ENCODE measurements at places on chromosomes 1 and 21. TPM values are rescaled to one million over a fixed set of nuclear protein-coding genes. Genes with fewer than 3 reads are reported as not detected.

The LCE2A gene
- not detected for total RNA-seq

The ATP1A2 gene
- 36.8 TPM for total RNA-seq

The SGIP1 gene
- 2.9 TPM for total RNA-seq

GRCh38 chr1:115140442-115141144 is 51.3 kb upstream of the TSPAN2 start:
- no peak overlapping the region for H3K27ac ChIP-seq
- no peaks in the 10 kb centered on the region for H3K27me3 ChIP-seq
- no peaks in the 10 kb centered on the region for H3K36me3 ChIP-seq
- no peak overlapping the region for H3K4me3 ChIP-seq
- no peak for DNase-seq

DNA sequence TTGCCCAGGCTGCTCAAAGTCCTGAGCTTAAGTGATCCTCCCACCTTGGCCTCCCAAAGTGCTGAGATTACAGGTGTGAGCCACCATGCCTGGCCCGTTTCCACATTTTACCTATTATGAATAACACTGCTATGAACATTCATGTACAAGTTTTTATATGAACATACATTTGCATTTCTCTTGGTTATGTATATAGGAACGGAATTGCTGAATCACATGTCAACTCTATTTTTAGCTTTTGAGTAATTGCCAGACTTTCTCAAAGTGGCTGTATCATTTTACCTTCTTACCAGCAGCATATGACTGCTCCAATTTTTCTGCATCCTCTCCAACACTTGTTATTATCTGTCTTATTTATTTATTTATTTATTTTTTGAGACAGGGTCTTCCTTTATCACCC is 2.7 kb downstream of the SPATA21 start:
- H3K27ac ChIP-seq, result no peak overlapping the region
- H3K4me3 ChIP-seq, result no peak overlapping the region
- no peaks in the 10 kb centered on the region for H3K27me3 ChIP-seq
- H3K36me3 ChIP-seq, result no peaks in the 10 kb centered on the region
- DNase-seq, result no peak

Measured in uterus (tissue), 4 donors.